Pancreas (tissue), 10 donors: ENCODE measurements at places on chromosomes 13 and 19. TPM values are rescaled to one million over a fixed set of nuclear protein-coding genes. Genes with fewer than 3 reads are reported as not detected.

DNA sequence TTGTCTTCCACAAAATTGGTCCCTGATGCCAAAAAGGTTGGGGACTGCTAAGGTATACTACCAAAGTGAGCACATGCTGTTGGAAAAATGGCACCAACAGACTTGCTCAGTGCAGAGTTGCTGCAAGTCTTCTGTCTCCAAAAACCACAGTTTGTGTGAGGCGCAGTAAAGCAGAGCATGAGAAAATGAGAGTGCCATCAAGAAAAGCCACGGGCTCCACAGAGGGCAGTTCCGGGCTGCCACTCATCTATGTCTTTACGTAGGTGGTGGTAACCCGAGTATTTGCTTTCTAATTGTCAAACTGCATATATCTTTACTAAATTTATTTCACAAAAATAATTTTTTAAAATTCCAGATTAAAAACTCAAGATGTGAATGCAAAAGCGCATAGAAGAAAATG, 123.8 kb downstream of the RNF17 start:
- H3K27ac ChIP-seq, result no peak overlapping the region
- H3K27me3 ChIP-seq, result no peaks in the 10 kb centered on the region
- H3K36me3 ChIP-seq, result no peaks in the 10 kb centered on the region
- no peak for DNase-seq
- H3K4me1 ChIP-seq, result no peaks in the 10 kb centered on the region
- no peak overlapping the region for H3K4me3 ChIP-seq

DNA sequence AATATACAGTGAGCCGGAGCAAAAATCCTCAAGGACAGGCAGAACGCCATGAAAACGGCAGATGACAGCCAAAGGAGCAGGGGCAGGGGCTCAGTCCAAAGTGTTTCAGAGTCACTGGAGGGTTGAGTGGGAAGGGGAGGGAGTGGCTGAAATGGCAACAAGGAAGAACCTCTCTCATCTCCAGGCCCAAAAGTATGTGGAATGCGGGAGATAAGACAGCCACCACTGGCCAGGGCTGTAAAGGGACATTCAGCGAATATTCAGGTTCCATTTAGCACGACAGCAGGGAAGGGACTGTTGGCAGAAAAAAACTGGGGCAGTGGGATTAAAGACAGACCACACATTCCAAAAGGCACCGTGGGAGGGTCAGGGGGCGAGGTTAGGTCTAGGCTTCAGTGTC, 48.4 kb downstream of the USPL1 start:
- no peaks in the 10 kb centered on the region for H3K4me1 ChIP-seq
- DNase-seq, result no peak
- H3K27me3 ChIP-seq, result no peaks in the 10 kb centered on the region
- H3K27ac ChIP-seq, result no peak overlapping the region
- H3K4me3 ChIP-seq, result no peak overlapping the region
- no peaks in the 10 kb centered on the region for H3K36me3 ChIP-seq

CFD gene
- 48.1 TPM for polyA plus RNA-seq

CCNA1 gene
- polyA plus RNA-seq, result 0.19 TPM

DNA sequence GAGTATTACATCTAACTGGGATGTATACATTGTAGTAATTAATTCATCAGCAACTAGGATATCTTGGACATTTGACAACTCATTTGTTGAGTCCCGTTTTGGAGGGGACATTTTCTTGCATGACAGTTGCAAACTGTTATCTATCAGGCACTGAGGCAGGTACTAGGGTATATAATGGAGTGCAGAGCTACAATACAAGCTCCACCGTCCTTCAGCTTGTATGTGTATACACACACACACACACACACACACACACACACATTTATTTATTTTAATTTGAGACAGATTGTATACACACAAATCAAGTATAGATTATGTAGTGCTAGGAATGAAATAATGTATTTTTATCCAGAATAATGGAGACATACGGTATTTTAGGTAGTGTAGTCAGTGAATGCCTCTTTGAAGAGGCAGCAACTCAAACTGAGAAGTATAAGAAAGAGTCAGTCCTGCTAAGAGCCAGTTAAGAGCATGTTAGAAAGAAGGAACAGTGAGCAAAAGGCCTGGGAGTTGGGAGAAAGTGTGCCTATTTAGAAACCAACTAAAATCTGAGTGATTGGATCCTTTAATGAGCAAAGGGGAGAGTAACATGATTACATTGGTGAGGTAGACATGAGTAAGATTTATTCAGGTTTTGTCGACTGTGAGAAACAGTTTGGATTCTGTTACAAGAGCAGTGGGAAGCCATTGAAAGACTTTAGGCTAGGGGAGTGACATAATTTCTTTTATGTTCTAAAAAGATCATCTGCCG, 74.5 kb downstream of the NBEA start:
- no peaks in the 10 kb centered on the region for H3K36me3 ChIP-seq
- H3K27me3 ChIP-seq, result no peaks in the 10 kb centered on the region
- no peak overlapping the region for H3K4me3 ChIP-seq
- DNase-seq, result no peak
- no peak overlapping the region for H3K27ac ChIP-seq

- H3K4me1 ChIP-seq, result no peaks in the 10 kb centered on the region
- H3K36me3 ChIP-seq, result no peaks in the 10 kb centered on the region
- no peak overlapping the region for H3K27ac ChIP-seq
- H3K27me3 ChIP-seq, result no peaks in the 10 kb centered on the region
- no peak for DNase-seq
Observed at GRCh38 chr13:94317063-94317491, 162.4 kb downstream of the DCT start.

HRC gene
- polyA plus RNA-seq, result 0.53 TPM

DNA sequence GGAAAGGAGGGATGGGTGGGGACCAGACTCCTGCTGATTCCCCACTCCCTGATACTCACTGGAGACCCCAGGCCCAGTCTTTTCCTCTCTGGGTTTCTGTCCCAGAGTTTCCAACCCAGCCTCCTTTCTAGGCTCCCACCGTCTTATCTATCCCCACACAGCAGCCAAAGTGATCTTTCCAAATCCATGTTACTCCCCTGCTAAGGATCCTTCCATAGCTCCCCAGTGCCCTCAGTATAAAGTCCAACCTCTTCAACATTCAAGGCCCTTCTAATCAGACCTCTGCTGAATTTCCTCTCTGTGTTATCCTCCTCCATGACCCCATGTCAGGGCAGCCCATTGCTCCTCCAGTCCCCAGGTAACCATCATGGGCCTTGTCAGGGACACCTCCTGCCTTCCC, 1.3 kb upstream of the TGFB1 start:
- H3K27me3 ChIP-seq, result no peaks in the 10 kb centered on the region
- H3K4me3 ChIP-seq, result no peak overlapping the region
- no peaks in the 10 kb centered on the region for H3K36me3 ChIP-seq

GRCh38 chr19:8477889-8478288, 24.6 kb downstream of the PRAM1 start:
- no peak for DNase-seq
- H3K4me1 ChIP-seq, result no peaks in the 10 kb centered on the region
- peaks cover 4% of the 10 kb centered on the region for H3K36me3 ChIP-seq
- H3K27me3 ChIP-seq, result no peaks in the 10 kb centered on the region

- no peak overlapping the region for H3K4me3 ChIP-seq
- no peak for DNase-seq
- peaks cover 7% of the 10 kb centered on the region for H3K27me3 ChIP-seq
- no peaks in the 10 kb centered on the region for H3K4me1 ChIP-seq
Observed at GRCh38 chr19:50667759-50668231, 18.6 kb downstream of the C19orf81 start.

DNA sequence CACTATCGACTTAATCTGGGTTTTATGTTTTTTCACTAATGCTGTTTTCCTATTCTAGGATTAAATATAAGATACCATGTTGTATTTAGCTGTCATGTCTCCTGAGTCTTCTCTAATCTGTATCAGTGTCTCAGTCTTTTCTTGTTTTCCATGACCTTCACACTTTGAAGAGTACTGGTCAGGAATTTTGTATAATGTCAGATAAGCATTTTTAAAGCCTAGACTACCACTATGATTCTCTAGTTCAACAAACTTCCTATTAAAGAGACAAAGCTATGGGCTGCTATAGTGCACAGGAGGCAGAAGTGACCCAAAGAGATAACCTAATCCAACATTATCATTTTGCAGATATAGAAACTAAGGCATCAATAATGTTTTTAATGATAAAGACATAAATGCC, 63.0 kb upstream of the ZDHHC20 start:
- no peak for DNase-seq
- no peak overlapping the region for H3K27ac ChIP-seq
- H3K27me3 ChIP-seq, result no peaks in the 10 kb centered on the region

- no peaks in the 10 kb centered on the region for H3K27me3 ChIP-seq
- no peak overlapping the region for H3K4me3 ChIP-seq
- H3K36me3 ChIP-seq, result no peaks in the 10 kb centered on the region
- peak; percentile 18 for DNase-seq
- no peaks in the 10 kb centered on the region for H3K4me1 ChIP-seq
Observed at GRCh38 chr19:28313633-28314032, 899.3 kb downstream of the UQCRFS1 start.

DNA sequence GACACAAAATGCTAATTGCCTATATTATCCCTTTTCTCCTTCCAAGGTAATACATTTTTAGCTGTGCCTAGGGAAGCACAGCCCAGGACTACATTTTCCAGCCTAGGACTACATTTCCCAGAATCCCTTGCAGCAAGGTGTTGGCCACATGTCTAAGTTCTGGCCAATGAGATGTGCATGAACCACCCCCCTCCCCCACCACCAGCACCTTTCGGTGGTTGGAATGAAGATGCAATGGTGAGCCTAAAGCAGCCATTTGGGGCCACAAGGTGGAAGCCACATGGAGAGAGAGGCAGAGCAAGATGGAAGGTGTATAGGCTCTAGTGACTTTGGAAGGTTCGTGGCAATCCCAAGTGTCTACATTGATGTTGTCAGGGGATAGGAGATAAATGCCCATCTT, 16.2 kb downstream of the UNC13A start:
- H3K4me3 ChIP-seq, result no peak overlapping the region
- H3K36me3 ChIP-seq, result no peaks in the 10 kb centered on the region

LPAR2 gene
- 28.6 TPM for polyA plus RNA-seq

F10 gene
- polyA plus RNA-seq, result 59.4 TPM

- H3K36me3 ChIP-seq, result no peaks in the 10 kb centered on the region
- no peak overlapping the region for H3K4me3 ChIP-seq
- H3K27me3 ChIP-seq, result no peaks in the 10 kb centered on the region
- no peak for DNase-seq
- no peaks in the 10 kb centered on the region for H3K4me1 ChIP-seq
- no peak overlapping the region for H3K27ac ChIP-seq
Observed at GRCh38 chr13:85500696-85501256, 298.4 kb downstream of the SLITRK6 start.

DNA sequence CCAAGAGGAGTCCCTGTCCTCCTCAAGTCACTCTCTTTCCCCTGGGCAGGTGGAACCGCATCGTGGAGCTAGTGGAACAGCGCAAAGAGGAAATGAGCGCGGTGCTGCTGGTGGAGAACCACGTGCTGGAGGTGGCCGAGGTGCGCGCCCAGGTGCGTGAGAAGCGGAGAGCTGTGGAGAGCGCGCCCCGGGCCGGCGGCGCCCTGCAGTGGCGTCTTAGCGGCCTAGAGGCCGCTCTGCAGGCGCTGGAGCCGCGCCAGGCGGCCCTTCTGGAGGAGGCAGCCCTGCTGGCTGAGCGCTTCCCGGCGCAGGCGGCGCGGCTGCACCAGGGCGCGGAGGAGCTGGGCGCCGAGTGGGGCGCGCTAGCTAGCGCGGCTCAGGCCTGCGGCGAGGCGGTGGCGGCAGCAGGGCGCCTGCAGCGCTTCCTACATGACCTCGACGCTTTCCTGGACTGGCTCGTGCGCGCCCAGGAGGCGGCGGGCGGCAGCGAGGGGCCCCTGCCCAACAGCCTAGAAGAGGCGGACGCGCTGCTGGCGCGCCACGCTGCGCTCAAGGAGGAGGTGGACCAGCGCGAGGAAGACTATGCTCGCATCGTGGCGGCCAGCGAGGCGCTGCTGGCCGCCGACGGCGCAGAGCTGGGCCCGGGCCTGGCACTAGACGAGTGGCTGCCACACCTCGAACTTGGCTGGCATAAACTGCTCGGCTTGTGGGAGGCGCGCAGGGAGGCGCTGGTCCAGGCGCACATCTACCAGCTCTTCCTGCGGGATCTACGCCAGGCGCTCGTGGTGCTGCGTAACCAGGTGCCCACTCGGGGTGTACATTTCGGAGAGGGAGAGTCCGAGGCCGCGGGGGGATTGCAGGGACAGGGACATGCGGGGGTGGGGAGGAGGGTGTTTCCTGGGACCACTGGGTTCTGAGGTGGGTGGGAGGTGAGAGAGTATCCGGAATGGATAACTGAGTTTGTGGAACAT, 52.8 kb downstream of the SPTBN4 start:
- peak; percentile 63 for DNase-seq
- no peaks in the 10 kb centered on the region for H3K4me1 ChIP-seq
- no peaks in the 10 kb centered on the region for H3K27me3 ChIP-seq
- no peaks in the 10 kb centered on the region for H3K36me3 ChIP-seq

C19orf67 gene
- not detected for polyA plus RNA-seq

- H3K27me3 ChIP-seq, result no peaks in the 10 kb centered on the region
- no peak overlapping the region for H3K4me3 ChIP-seq
- no peaks in the 10 kb centered on the region for H3K36me3 ChIP-seq
- no peak overlapping the region for H3K27ac ChIP-seq
- no peak for DNase-seq
Observed at GRCh38 chr19:2190848-2191455, 27.2 kb downstream of the DOT1L start.

KLF5 gene
- 5.8 TPM for polyA plus RNA-seq

GRCh38 chr19:35109395-35110112, 6.1 kb upstream of the FXYD3 start:
- no peaks in the 10 kb centered on the region for H3K36me3 ChIP-seq
- H3K27me3 ChIP-seq, result no peaks in the 10 kb centered on the region
- no peak overlapping the region for H3K4me3 ChIP-seq
- no peak overlapping the region for H3K27ac ChIP-seq
- no peaks in the 10 kb centered on the region for H3K4me1 ChIP-seq
- DNase-seq, result no peak

GRCh38 chr13:48534911-48535501, 2.1 kb upstream of the RCBTB2 start:
- H3K4me1 ChIP-seq, result no peaks in the 10 kb centered on the region
- no peak overlapping the region for H3K4me3 ChIP-seq
- no peaks in the 10 kb centered on the region for H3K36me3 ChIP-seq
- H3K27me3 ChIP-seq, result no peaks in the 10 kb centered on the region

- H3K4me3 ChIP-seq, result no peak overlapping the region
- DNase-seq, result no peak
- H3K27me3 ChIP-seq, result no peaks in the 10 kb centered on the region
- no peaks in the 10 kb centered on the region for H3K4me1 ChIP-seq
- no peaks in the 10 kb centered on the region for H3K36me3 ChIP-seq
Observed at GRCh38 chr13:28349907-28350654, 144.8 kb downstream of the FLT1 start.

DNA sequence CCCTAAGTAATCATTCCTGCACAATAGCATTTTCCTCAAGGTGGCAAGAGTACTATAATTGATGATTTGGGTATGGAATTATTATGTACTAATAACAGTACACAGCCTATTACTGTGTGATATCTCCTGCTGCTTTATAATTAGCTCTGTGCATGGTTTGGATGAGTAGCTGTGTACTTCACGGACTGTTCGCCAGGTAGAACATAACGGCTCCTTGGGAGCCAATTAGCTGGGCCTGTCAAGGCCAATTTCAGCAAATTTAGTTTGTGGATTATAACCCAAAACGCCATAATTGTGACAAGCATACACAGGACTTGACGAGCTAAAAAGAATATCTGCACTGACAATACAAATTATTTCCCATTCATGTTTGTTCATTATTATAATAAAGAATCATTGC, 1584.2 kb downstream of the SLITRK1 start:
- H3K27me3 ChIP-seq, result no peaks in the 10 kb centered on the region
- no peaks in the 10 kb centered on the region for H3K36me3 ChIP-seq
- H3K4me1 ChIP-seq, result no peaks in the 10 kb centered on the region
- no peak for DNase-seq
- no peak overlapping the region for H3K27ac ChIP-seq

GRCh38 chr19:47315125-47315821, 5.6 kb downstream of the C5AR1 start:
- H3K27ac ChIP-seq, result peak overlapping the region; percentile 44
- DNase-seq, result no peak
- H3K36me3 ChIP-seq, result no peaks in the 10 kb centered on the region
- no peak overlapping the region for H3K4me3 ChIP-seq
- no peaks in the 10 kb centered on the region for H3K27me3 ChIP-seq

ERICH6B gene
- polyA plus RNA-seq, result not detected
